Fibroblast of pulmonary artery (primary cell): ENCODE measurements at places on chromosomes 6 and 20.
A peak's percentile ranks its signal among the peaks of the same experiment; 100 is the strongest.

GRCh38 chr20:25239387-25240370 is 8.2 kb upstream of the PYGB start:
- DNase-seq: no peak

GRCh38 chr6:142763205-142763604 is 181.8 kb downstream of the HIVEP2 start:
- peak; percentile 34 for DNase-seq

- peak; percentile 47 for DNase-seq
These were observed 67.6 kb upstream of the BTBD3 start for GRCh38 chr20:11849976-11850670.

GRCh38 chr6:97850458-97851212 is 567.6 kb upstream of the MMS22L start:
- DNase-seq: peak; percentile 0

DNA sequence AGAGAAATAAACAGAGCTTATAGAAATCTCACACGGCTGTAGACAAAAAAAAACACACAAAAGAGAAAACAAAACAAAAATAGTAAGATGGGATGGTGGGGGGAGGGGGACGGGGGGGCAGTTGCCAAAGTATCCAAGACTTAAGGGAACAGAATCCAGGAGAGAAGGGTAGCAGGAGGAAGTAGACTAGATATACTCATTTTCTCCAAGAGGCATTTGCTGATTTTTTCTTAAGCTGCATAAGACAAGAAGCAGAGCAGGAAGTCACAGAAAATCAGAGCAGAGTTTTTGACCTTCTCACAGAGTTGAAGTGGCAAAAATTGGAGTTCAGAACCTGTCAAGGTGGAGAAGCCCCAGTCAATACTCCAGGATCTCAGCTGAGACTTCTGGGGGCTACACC is 237.7 kb downstream of the HIVEP2 start:
- no peak for DNase-seq

DNA sequence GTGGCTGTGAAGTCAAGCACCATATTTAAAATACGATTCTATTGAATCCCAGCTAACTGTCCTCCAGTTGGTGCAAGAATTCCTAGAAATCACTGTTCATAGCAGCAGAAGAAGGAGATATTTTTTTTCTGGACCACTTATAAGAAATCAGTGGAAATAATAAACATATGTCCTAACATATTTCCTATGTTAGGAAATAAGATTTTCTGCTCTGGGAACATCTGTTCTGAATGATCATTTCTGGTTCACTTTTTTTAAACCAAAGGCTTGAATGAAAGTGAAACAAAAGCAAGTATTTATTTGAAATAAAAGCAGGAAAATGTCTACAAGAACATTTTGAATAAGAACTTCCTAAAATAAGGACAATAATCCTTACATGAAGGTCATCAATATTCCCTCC is 138.9 kb upstream of the RALGAPA2 start:
- no peak for DNase-seq

DNA sequence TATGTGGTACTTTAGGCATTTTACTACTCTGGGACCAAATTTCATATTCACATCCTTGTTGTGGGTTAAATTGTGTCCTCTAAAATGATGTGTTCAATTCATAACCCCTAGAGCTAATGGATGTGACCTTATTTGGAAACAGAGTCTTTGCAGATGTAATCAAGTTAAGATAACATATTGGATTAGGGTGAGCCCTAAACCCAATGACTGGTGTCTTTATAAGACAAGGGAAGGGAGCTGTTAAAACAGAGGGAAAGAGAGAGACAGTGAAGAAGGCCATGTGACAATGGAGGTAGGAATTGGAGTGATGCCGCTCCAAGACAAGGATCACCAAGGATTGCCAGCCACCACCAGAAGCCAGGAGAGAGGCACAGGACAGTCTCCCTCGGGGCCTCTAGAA is 220.0 kb downstream of the ADGRG6 start:
- DNase-seq: no peak

GRCh38 chr6:7909323-7910276 is 988 bp downstream of the TXNDC5 start:
- peak; percentile 42 for DNase-seq

DNA sequence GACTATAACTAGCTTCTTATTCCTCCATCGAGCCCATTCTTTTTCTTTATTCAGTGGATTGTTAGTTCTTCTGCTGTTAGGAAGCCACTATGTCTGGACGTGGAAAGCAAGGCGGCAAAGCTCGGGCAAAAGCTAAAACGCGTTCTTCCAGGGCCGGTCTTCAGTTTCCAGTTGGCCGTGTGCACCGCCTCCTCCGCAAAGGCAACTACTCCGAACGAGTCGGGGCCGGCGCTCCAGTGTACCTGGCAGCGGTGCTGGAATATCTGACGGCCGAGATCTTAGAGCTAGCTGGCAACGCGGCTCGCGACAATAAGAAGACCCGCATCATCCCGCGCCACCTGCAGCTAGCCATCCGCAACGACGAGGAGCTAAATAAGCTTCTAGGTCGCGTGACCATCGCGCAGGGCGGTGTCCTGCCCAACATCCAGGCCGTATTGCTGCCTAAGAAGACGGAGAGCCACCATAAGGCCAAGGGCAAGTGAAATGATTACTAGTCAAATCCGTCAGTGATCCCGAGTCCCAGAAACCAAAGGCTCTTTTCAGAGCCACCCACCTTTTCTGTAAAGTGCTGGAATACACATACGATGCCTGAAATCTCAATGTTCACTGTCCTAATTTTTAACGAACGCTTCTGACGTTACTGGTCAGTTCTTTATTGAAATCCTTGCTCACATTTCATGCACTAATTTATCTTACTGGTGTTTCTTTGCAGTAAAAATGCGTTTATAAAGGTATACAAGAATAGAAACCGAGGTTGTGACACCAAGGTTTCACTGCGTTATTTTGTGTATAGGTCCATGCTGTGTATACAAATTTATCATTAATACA is 129.9 kb downstream of the HFE start:
- peak; percentile 90 for DNase-seq

GRCh38 chr6:115551527-115551926 is 509.2 kb downstream of the FRK start:
- DNase-seq: no peak

DNA sequence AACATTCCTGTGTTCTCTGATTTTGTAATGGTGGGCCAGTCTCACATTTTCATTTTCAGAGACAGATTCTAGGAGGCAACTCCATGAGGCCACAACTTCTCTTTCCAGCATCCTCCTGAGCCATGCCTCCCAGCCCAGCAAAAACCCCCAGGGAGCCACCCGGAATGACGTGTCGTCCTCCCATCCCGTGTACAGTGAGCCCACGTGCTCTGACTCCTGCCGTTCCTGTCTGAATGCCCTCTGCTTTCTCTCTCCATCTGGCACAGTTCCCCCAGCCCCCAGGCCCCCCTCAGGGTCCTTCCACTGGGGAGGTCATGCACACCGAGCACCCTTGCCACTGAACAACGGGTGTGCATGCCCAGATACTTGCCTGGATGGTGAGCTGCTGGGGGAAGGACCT is 38.0 kb downstream of the C20orf203 start:
- DNase-seq: peak; percentile 33

GRCh38 chr6:71072508-71072907 is 115.6 kb upstream of the B3GAT2 start:
- DNase-seq: peak; percentile 11

DNA sequence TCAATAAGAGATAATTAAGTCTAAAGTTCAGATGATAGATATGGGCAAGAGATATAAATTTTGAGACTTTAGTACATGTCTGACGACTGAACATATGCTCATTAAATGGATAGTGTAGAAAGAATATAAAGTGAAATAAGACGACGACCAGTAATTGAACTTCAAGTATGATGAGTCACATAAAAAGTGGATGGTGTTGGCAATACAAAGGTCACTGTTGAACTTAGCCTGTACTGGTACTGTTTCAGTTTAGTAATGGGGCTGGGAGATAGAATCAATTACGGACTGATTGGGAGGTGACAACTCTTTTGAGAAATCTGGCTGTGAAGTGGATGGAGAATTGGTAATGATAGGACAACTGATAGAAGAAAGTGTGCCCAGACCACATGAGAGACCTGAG is 68.1 kb downstream of the IBTK start:
- no peak for DNase-seq

DNA sequence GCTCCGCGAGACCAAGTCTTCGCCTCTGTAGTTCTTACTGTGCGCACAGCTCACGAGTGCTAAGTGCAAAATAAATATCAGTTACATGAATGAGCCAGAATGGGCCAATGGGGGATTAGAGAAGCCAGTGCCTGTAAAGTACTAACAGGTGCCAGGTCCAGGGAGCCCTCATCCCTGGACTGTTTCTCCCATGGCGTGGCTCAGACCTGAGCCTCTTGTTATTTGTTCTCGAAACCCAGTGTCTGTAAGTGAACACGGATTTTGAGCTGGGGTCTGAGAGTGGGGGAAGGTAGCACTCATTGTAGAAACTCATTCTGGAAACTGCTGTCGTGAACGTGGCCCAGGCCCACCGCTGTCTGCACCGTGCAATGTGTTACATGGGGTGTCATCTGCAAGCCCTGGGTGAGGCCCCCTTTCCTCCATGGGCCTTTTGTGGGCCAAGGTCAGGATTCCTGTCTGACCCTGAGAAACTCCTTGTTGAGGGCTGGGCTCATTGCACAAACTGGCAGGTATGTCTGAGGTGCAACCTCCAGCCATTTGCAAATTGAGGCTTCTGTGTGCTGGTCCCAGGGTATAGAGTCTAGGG is 154.7 kb downstream of the SYCP2 start:
- no peak for DNase-seq

DNA sequence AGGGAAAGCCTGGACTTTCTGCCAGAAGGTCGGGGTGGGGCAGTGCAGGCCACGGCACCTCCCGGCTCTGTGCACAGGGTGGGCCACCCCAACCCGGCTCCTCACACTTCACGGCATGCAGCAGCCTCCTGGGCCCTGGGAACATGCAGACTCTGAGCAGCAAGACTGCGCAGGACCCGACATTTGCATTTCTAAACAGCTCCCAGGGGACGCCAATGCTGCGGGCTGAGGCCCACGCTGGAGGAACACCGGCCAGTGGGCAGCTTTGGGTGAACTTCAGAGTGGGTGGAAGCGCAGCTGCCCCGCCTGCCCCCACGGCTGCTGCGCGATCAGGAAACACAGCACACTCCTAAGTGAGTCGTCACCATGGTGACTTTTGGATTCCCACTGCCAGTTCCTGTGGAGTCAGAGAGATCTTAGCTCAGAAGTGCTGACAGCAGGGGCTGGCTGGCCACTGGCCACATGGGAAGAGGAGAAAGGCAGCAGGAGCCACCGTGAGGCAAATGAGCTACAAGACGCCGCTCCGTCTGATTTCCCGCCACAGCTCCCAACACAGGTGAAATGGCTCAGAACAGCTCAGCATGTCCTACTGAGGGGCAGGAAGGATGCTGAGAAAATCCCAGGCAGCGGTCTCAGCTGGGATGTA is 52.1 kb downstream of the RNASET2 start:
- peak; percentile 10 for DNase-seq

GRCh38 chr6:39181333-39181732 is 47.9 kb downstream of the KCNK5 start:
- DNase-seq: no peak

- DNase-seq: no peak
These were observed 185.0 kb downstream of the ANKRD60 start for GRCh38 chr20:58043236-58044140.

GRCh38 chr6:137277971-137278637 is 58.9 kb upstream of the IFNGR1 start:
- peak; percentile 54 for DNase-seq

GRCh38 chr20:50359607-50360217 is 150.5 kb upstream of the PTPN1 start:
- DNase-seq: no peak

- DNase-seq: no peak
These were observed 34.5 kb downstream of the PLCG1 start for GRCh38 chr20:41171736-41172295.

DNA sequence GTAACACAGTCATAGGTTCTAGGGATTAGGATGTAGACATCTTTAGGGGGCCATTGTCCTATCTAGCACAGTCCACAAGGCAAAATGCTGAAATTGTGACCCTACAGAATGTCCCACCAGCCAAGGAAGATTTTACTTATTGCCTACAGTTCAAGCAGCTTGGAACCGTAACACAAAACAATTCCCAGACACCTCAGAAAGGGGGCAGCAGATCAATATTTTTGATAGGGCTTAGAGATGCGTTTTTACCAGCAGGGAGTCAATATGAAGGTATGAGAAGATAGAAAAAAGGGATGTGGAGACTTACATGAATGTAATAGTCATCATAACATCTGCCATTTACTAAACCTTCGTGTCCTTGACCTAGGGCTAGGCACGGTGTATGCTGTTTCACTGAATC is 81.0 kb downstream of the TMEM170B start:
- DNase-seq: peak; percentile 39

DNA sequence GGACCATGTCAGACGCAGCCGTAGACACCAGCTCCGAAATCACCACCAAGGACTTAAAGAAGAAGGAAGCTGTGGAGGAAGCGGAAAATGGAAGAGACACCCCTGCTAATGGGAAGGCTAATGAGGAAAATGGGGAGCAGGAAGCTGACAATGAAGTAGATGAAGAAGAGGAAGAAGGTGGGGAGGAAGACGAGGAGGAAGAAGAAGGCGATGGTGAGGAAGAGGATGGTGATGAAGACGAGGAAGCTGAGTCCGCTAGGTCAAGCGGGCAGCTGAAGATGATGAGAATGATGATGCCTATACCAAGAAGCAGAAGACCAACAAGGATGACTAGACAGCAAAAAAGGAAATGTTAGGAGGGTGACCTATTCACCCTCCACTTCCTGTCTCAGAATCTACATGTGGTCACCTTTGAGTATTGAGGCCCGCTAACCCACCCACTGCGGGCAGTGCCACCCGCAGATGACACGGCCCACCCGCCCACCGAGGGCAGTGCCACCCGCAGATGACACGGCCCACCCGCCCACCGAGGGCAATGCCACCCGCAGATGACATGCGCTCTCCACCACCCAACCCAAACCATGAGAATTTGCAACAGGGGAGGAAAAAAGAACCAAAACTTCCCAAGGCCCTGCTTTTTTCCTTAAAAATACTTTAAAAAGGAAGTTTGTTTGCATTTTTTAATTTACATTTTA is 43.3 kb downstream of the MGME1 start:
- DNase-seq: no peak
